GM12878 (cell line): ENCODE measurements at places on chromosomes 4 and X. TPM values are rescaled to one million over a fixed set of nuclear protein-coding genes. Genes with fewer than 3 reads are reported as not detected.
A peak's percentile ranks its signal among the peaks of the same experiment; 100 is the strongest.

DNA sequence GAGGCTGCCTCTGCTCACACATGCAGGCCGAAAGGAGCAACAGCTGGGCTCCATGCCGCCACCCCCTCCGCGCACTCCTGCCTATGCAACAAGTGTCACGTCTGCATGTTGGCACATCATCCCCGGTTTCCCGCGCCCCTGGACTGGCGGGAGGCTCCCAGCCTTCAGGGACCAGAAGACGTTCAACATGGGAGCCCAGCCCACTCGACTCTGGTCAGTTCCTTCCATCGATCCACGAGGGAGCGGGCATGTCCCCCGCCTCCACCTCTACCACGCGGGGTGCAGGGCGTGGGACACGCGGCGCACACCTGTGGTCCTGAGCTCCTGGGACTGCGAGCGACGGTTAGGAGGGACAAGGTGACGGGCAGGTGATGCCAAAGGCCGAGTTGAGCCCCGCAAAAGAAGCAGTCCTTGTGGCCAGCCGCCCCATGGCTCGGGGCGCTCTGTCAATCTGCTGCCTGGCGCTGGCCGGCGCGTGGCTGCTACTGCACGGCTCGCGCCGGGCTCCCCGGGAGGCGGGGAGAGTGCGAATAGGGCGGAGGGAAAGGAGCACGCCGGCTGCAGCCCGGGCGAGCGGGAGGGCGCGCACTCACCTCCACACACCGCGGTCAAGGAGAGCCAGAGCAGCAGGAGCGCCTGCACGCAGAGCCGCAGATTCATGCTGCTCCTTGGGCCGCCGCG is 645 bp downstream of the APLN start:
- no peak for DNase-seq

- no peak for DNase-seq
Observed at GRCh38 chr4:53128706-53129357, 237.0 kb downstream of the SCFD2 start.

- no peak for DNase-seq
Observed at GRCh38 chr4:1563241-1563640, 120.9 kb downstream of the FAM53A start.

DNA sequence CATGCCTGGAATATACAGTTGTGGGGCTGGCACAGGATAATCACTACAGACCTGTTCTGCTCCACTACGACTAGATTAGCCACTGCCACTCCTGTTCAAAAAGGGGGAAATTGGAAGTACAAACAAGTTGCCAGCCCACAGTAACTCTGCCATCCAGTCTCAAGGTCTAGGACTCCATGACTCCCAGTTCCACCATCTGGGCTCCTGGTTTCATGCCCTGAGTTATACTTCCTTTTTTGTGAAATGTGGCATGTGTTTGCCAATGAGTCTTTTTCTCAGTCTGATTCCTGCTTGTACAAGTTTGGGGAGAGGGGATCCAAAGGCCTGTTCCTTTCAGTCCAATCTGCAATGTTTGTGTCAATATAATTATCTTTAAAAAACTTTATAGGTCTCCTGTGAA is 1.0 kb upstream of the BLOC1S4 start:
- no peak for DNase-seq

GRCh38 chr4:113083346-113083745 is 33.9 kb downstream of the ANK2 start:
- DNase-seq = no peak

- no peak for DNase-seq
Observed at GRCh38 chrX:136163689-136164088, 16.4 kb downstream of the FHL1 start.

DNA sequence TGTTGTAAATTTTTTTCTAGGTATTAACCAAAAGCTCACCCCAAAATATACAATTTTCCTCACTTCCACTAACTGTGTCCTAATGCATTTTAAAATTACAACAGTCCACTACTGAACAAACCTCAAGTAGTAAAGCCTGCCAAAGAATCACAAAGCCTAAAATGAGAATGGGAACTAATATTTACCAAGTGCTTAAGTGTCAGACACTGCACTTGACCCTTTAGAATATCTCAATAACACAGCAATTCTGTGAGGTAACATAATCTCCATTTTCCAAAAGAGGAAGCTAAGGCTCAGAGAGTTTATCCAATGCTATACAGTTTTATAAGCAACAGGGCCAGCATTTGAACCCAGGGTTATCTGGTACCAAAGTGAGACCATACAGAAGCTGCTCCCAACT is 4.9 kb downstream of the SLC9A7 start:
- DNase-seq = no peak

DNA sequence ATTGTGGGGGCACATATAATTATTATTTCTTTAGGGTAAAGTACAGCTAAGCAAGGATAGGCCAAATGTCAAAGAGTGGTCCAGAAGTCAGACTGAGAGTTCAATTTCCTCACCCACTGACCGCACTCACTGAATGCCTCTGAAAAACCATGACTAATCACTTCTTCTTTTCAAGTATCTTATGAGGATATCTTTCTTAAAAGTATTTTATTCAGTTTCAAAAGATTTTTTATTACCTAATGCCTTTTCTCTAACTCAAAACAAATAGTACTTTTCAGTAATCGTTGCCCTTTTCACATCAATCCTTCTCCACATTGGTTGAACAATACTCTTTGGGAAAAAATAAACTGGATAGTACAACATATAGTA is 61.7 kb upstream of the CAMK2D start:
- DNase-seq = peak; percentile 85

- peak; percentile 19 for DNase-seq
Observed at GRCh38 chr4:89324671-89325070, 17.1 kb upstream of the GPRIN3 start.

Gene RHOXF1
- polyA plus RNA-seq = not detected in 2 replicates

Gene MAGEA2B
- not detected in 2 replicates for polyA plus RNA-seq

Gene IL21
- not detected in 2 replicates for polyA plus RNA-seq

Gene TEX11
- polyA plus RNA-seq = not detected in 2 replicates

Gene ERVMER34-1
- not detected in 2 replicates for polyA plus RNA-seq

Gene IQCM
- not detected in 2 replicates for polyA plus RNA-seq

Gene HTN3
- not detected in 2 replicates for polyA plus RNA-seq

Gene LIAS
- 25.0 and 30.6 TPM in 2 replicates for polyA plus RNA-seq
